ENCODE measurements at places on chromosomes 1 and 21.
A peak's percentile ranks its signal among the peaks of the same experiment; 100 is the strongest.

DNA sequence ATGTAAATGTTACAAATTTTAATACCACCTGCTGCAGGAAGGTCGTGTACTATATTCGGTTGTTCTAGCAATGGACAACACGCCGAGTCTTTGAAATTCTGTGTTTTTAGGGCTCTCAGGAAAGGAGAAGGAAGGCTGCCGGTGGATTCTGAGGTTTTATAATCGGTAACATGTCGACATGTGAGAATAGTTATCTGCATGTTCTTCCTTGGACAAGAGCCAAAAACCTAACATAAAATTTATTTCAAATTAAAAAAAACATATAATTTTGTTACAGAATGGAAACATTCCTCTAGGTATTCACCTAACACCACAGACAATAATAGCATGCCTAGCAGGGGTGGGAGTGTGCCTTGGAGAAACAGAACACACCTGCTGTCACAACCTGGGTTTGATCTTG, 4.8 kb downstream of the PSMG1 start:
- no peak for DNase-seq

- DNase-seq: no peak
Measured at GRCh38 chr1:91609551-91609950, 108.9 kb downstream of the CDC7 start.

DNA sequence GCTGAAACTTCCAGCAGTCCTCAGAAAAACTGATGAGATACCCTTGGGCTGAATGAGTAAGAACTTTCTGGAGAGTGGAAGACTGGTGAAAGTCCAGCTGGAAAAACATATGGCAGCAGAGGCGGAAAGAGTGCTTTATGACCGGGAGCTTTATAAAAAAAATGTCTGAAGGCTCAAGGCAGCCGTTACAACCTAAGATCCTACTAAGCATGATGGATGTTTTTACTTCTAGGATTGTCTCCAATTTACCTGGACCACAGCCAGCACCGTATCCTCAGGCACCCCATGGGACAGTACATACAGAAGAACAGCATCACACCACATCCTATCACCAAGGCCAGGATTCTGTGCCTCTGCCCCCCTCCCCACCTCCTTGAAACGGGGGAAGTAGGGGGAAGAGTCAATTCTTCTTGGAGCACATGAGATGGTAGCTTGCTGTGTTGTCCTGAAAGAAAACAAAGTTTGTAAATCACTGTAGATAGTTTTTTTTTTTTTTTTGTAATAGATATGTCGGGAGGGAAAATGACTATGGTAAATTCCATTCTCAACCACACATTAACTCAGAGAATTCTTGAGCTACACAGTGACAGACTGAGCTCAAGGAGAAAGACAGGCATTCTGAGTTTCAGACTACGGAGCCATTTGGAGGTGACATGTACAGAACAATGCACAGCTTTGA, 11.8 kb upstream of the IRF2BP2 start:
- DNase-seq: no peak

- no peak for DNase-seq
Measured at GRCh38 chr1:155983191-155984024, 5.1 kb upstream of the ARHGEF2 start.

GRCh38 chr21:41604583-41605041, 96.7 kb upstream of the TMPRSS2 start:
- no peak for DNase-seq

DNA sequence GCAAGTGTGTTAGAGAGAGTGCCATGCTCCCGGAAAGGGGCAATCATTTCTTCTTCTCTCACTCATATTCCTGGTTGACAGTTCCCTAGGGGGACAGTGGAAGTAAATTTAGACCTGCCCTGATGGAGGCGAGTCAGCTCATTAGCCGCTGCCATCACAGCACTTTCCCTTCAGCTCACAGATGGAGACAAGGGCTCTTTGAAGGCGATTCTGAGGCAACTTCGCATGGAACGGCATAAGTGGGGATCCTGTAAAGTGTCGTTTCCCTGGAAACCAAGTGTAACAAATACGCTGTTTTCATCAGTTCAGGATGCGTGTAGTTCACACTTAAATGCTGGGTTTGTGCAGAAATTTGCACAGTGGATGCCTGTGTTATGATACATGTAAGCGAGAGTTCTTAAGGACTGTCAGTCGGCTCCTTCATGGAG, 114.5 kb upstream of the TMPRSS15 start:
- no peak for DNase-seq

DNA sequence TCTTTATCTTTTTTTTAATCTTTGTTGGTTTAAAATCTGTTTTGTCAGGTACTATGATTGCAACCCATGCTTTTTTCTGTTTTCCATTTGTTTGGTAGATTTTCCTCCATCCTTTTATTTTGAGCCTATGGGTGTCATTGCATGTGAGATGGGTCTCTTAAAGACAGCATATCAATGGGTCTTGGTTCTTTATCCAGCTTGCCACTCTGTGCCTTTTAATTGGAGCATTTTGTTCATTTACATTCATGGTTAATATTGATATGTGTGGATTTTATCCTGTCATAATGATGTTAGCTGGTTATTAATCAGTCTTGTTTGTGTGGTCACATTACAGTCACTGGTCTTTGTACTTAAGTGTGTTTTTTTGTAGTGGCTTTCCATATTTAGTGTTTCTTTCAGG, 159.9 kb downstream of the CENPF start:
- no peak for DNase-seq

DNA sequence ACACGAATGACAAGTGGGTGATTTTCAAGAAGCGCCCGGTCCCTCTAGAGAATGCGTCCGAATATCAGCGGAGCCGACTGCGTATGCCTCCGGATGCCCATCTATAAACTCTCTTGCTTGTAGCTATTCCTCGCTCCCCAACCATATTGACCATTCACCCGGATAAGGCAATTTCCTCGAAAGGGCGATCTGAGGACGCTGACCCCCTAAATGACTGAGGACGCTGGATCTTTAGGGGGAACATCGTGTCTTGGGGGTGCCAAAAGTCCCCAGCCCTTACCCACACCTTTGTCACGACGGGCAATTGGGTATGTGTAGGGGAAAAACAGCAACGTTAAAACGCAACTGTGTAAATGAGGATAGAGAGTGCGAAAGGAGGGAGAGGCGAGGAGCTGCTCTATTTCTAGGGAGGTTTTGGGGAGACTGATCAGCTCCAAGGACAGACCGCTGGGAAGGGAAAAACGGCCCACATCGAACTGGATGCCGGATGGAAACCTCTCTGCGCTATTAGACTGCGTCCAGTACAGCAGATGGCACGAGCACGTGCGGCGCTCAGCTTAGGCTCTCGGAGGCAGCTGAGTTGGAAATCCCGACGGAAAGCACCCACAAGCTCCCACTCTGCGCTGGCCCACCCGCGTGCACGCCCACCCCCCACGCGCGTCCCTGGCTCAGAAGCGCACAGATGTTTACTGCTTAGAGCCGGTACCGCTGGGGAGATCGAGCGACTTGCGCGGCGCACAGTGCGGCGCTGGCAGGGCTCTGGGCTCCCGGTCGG, 2.9 kb upstream of the PRRX1 start:
- DNase-seq: no peak

DNA sequence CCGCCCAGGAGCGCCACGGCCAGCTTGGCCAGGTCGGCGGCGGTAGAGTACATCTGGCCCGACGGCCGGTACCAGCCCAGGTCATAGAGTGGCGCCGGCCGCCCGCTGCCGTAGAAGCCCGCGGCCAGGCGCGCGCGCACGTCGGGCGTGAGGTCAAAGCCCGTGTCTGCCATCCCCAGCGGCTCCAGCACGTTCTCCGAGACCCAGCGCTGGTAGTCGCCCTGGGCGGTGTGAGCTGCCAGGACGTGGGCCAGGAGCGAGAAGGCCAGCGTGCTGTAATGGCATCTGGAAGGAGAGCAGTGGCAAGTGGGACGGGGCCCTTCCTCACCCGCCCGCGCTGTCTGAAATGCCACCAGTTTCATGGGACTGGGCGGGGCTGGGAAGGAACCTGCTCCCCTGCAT, 18.9 kb downstream of the LACTBL1 start:
- DNase-seq: no peak

GRCh38 chr1:15931884-15932283, 44.0 kb downstream of the ZBTB17 start:
- DNase-seq: no peak

DNA sequence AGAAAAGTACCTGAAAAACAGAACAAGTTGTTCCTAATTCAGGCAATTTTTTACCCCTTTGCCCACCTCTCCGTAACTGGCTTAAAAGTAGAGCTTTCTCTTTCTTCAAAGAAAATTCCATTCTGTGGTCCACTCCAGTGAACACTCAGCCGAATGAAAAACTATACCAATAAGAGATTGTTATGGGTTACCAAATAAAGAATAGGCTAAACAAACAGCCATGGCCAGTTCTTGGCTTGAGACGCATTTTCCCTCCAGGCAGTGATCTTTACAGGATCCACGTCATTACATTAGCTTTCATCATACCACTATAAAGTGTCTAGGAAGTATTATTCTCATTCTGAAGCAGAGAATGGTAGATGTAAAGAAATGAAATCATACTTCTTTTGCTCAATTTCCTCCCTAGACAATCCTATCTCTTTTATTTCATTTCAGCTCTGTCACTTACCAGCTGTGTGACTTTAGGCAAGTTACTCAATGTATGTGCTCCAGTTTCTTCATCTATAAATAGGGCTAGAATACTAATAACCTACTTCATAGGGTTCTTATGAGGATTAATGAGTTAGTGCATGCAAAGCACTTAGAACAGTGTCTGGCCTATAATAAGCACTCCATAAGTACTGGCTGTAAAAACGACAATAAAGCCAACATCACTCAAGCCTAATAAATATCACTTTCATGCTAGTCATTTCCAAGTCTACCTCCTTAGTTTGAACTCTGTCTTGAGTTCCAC, 26.5 kb upstream of the TRIM45 start:
- no peak for DNase-seq

DNA sequence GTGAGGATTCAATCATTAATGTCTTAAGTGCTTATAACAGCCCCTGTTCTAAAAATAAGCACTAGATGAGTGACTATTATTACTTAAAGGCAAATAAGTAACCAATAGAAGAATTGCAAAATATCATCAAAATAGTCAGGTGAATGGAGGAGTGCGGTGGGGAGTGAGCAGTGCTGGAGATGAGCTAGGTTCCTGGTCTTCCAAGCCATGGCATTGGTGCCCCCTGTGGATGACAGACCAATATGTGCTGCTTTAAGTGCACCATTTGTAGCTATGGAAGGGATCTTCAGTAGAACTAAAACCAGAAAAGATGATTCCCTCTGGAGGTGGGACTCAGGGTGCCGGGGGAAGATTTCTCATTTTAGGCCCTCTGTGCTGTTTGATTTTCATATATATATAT, 46.1 kb upstream of the SLC30A1 start:
- DNase-seq: no peak

GRCh38 chr1:74465193-74465681, 47.2 kb downstream of the LRRC53 start:
- no peak for DNase-seq

DNA sequence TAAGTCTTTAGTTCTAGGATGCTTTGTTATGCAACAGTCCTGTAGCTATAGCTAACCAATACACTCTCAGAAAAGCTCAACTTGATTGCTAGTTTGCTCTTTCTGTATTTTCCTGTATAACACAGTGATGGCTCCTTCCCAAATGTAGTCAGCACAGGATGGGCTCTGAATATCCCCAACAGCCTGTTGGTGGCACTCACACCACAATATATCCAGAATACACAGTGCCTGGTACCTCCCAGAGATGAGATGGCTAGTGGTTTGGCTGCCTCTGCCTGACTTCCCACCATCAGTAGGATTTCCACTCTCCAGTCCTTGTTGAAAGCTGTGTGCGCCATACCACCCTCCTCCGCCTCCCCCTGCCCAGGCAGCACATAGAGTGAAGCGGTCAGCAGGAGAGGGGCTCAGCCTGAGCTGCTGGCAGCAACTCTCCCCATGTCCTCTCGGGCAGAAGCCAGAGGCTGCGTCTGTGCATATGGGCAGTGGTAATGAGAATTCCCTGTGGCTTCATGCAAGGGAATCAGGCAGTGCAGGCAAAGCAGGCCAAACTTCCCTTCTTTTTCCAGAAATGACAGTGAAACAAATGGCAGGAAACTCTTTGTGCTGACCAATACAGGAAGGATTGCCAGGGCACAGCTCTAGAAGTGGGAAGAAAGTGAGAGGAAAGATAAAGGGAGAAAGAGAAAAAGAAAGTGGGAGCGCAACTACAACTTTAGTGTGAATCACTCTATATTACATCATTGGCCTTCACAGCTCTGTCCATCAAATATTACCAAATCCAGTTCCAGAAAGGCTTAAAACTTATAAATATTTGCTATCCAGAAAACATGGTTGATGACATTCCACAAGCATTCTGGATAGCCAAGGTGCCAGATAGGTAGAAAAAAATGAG, 49.7 kb downstream of the LMX1A start:
- DNase-seq: no peak

DNA sequence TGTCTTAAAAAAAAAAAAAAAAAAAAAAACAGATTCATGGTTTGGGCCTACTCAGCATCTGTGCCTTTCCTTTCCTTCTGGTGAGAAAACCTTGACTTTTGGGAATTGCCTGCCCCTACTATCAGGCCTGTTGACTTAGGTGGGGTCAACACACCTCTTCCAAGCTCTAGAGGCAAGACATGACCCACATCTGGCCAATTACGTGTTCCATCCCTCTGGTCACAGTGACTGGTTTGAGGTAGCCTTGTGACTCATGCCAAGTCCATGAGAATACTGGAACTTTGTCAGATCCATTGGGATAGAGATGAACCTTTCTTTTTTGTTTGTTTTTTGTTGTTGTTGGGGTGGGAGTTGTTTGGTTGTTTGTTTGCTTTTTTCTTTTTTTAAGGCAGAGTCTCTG, 37.3 kb upstream of the KHDRBS1 start:
- no peak for DNase-seq

DNA sequence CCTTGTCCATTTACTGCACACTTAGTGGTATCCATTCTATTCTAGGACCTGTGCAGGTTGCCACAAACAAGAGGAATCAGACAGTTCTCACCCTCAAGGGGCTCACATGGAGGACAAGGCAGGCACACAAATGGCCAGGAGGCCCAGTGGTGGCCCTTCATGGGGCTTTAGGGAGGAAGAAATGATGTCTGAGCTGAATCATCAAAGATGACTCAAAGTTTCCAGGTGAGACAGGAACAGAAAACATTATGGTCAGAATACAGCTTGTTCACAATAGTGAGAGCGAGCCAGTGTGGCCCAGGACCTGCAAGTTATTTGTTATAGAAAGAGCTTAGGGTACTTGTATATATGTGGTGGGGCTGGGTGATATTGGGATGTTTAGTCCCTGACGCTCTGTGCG, 26.4 kb downstream of the SHISAL2A start:
- peak; percentile 5 for DNase-seq
